T-helper 2 cell treated with Interferon-gamma antibody and Interleukin-4, amounts not matched to agents 100 ng/mL and 5 ng/mL, for 36 hours (primary cell): ENCODE measurements at places on chromosomes 5 and 9. TPM values are rescaled to one million over a fixed set of nuclear protein-coding genes. Genes with fewer than 3 reads are reported as not detected.

The PRDM9 gene
- total RNA-seq: not detected in 2 replicates

The AGGF1 gene
- total RNA-seq: 23.7 and 26.1 TPM in 2 replicates

The GMCL2 gene
- total RNA-seq: not detected in 2 replicates

The DENND4C gene
- total RNA-seq: 37.6 and 40.1 TPM in 2 replicates

The SLC34A1 gene
- total RNA-seq: 0.07 and 0.11 TPM in 2 replicates

The ZCCHC9 gene
- total RNA-seq: 33.9 and 34.1 TPM in 2 replicates

The SPAAR gene
- total RNA-seq: not detected in 2 replicates

The PFDN1 gene
- 49.1 and 52.0 TPM in 2 replicates for total RNA-seq

The CDKN2B gene
- 3.5 and 4.0 TPM in 2 replicates for total RNA-seq

The LOX gene
- total RNA-seq: not detected in 2 replicates

The IL5 gene
- total RNA-seq: 7.3 and 7.7 TPM in 2 replicates

The PCDHB5 gene
- total RNA-seq: not detected in 2 replicates

The PCDHGA7 gene
- total RNA-seq: 0.30 TPM in 2 replicates

The RNF145 gene
- total RNA-seq: 123 and 127 TPM in 2 replicates

The FLT4 gene
- total RNA-seq: 0.95 and 1.4 TPM in 2 replicates

The PLCXD3 gene
- not detected in 2 replicates for total RNA-seq

The HTR4 gene
- total RNA-seq: not detected in 2 replicates

The OTP gene
- not detected in 2 replicates for total RNA-seq

The PDLIM4 gene
- total RNA-seq: 0.23 and 0.45 TPM in 2 replicates

The PCDHGB3 gene
- total RNA-seq: 0.59 and 0.93 TPM in 2 replicates

The ZNF483 gene
- 4.0 and 5.0 TPM in 2 replicates for total RNA-seq

The C5orf58 gene
- total RNA-seq: not detected in 2 replicates

The BTNL8 gene
- total RNA-seq: not detected in 2 replicates

The COL23A1 gene
- 0.07 and 0.09 TPM in 2 replicates for total RNA-seq

The SPEF2 gene
- 4.8 and 6.3 TPM in 2 replicates for total RNA-seq

The KCTD16 gene
- total RNA-seq: not detected in 2 replicates
